ENCODE measurements at places on chromosomes 5 and 9.
A peak's percentile ranks its signal among the peaks of the same experiment; 100 is the strongest.

GRCh38 chr5:181211208-181211607 is 6.2 kb upstream of the TRIM7 start:
- no peak for DNase-seq

DNA sequence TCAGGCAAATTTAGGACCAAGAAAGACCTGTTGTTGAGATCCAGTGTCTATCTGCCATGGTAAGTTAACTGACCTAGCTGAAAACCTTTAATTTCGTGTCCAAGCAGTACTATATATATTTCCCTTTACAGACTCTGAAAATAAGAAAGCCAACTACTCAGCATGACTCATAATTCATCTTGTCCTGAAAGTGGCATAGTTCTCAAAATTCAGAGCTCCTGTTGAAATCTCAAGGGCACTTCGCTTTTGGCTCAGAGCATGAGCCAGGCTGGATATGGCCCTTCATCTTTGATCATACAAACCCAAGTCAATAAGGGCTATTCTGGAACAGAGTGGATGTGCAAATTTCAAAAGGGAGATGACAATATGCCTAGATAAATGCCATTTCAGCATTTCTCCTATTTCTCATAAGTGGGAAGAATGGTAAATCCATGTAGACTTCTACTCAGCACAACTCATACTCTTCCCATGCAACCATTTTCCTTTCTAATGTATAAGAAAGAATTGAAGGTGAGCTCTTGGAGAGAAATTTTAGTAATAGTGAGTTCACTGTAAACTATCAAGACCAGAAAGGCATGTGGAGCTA is 567.9 kb upstream of the DAB2 start:
- DNase-seq, result no peak

- DNase-seq, result peak; percentile 16
Observed at GRCh38 chr5:1537603-1538154, 13.9 kb upstream of the LPCAT1 start.

DNA sequence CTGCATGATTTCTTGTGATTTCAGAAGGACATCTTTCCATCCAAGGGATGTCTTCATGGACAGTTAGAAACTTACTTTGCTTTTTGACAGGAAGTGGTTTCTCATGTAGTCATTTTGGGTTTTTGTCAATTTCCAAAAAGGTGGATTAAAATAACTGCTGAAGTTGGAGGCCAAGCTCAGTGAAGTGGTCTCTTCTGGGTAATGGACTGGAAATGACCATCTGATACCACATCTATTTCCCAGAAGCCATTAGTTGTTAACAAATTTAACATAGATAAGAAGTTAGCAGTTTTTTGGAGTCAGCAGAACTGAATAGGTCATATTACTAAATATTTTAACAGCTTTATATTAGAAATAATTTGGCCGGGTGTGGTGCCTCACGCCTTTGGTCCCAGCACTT is 86.2 kb upstream of the MYO10 start:
- DNase-seq, result no peak

GRCh38 chr5:87313216-87313615 is 45.5 kb downstream of the RASA1 start:
- DNase-seq, result no peak

- no peak for DNase-seq
Observed at GRCh38 chr5:169003721-169004541, 297.0 kb downstream of the SLIT3 start.

DNA sequence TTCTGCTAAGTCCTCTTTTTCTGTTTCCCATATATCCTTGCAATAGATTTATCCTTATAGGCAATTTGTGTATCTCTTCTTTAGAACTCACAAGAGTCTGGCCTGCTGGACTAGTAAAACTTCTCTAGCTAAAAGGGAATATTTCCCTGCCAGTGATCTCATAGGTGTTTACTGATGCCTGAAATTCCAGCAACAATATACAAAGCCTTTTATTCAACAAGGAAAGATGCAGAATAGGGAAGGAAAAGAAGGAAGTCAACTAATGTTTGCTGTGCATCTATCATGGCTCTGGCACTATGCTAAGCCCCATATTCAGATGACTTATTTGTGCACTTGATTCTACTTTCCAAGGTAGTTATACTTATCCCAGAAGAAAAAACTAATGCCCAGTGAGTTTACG is 160.0 kb upstream of the DMRTA1 start:
- no peak for DNase-seq

DNA sequence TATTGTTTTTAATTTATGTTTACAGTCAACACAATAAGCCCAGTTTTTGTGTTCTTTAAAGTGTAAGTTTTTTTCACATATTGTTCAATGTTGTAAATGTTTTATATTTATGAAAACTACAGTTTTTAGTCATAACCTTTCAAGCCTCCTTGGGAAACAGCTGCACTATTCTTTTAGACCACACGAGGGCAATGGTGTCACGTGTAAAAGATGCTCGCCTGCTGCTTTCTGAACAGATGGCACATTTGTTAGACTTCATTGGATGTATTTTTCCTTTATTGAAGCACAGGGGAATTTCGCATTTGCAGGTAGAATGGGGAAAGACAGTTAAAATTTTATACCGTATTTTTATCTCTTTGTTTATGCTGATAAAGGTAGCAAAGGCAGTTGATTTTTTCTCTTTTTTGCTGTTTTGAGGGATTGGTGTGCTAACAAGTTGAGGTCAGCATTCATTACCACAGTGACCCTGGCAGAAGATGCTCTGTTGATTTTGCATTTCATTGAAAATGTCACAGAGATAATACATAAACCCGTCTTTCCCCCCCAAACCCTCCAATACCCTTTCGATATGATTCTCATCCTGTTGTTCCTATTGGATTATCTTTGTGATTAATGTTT is 59.0 kb downstream of the MAT2B start:
- peak; percentile 82 for DNase-seq

DNA sequence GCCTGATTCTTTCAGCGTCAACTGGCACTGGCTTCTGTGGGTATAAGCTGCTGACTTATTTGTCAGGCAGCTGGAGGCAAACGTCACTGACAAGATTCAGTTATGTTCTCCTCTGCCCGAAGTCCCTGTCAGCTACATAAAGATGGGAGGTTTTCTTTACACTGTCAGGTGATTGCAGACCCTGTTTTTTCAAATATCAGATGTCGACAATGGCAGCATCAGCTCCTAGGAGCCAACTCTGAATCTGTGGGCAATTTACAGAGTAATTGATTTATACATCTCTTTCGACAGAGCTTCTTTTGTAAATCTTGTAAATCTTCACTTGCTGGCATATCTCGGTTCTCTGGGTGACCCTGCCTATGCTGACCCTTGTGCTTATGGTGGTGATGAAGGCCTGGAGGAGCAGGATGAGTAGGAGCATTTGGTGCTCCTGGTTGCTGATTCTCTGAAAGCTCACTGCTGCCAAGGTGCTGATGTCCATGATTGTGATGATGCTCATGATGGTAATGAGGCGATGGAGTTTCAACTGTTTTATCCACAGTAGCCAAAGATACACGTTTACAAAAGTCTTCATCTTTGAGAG is 10.9 kb downstream of the SELENOP start:
- DNase-seq, result no peak

All from activated effector memory CD4-positive, alpha-beta T cell treated with anti-CD3 and anti-CD28 coated beads, Interleukin-2, amount 50 U/mL, for 16 hours (primary cell).